ENCODE measurements at places on chromosomes 2 and 18.

DNA sequence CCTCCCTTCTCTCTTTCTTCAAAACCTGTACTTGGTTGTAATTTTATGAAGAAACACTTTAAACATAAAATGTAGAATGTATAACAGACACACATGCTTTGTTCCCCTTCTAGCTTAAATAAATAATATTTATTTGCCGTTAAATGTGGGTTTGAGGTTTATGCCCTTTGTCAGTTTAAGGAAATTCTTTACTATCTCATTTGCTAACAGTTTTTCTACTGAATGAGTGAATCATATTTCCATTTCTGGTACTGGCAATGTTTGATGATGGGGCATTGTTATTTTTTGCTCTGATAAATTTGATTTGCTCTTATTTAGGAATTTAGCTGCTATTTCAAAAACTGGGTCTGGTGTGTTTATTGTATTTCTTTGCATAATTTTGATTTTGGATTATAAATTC, 555.6 kb downstream of the CCDC85A start:
- no peak for DNase-seq

GRCh38 chr2:229407170-229407569, 136.1 kb upstream of the PID1 start:
- no peak for DNase-seq

DNA sequence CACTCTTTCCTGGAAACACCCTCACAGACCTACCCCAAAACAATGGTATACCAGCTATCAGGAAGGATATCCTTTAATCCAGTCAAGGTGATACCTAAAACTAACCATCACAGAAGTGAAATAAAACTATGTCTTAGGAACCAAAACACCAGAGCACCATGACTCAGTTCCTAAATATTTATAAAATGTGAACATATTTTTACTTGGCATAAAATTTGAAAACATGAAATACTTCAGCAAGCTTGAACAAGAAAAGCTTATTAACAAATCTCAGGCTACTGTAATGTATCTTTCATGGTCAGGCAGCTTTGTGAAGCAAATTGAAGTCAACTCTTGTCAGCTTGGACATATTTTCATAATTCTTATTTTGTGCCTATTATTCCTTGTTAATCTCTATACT, 440.8 kb upstream of the CDH20 start:
- no peak for DNase-seq

DNA sequence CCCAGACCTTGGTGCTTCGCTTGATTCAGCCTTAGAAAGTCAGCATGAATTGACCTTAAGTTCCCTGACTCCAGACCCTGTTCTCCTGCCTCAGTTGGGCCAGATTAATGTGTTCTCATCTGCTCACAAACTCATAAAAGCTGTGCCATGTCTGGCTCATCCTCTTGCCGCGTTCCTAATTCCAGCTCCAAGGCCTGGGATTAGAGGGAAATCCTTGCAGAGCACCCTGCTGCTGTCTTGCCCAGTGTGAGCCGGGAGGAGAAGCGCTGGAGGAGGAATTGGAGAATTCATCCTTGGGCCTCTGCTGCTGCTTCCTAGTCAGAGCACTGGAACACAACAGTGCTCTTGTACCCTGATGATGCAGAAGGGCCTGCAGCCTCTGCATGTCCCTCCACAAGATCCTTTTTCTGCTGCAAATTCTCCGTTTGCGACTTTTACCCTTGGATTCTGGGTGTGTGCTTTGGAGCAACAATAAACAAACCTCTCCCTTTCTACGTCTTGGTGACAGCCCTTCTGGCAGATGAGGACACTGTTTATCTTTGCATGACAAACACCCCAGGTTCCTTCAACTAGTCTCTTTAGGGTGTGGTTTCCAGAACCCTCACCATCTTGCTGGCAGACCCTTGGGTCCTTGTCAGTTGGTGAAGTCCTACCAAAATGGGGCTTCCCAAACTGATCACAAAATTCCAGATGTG, 46.9 kb upstream of the CNGA3 start:
- DNase-seq: no peak

DNA sequence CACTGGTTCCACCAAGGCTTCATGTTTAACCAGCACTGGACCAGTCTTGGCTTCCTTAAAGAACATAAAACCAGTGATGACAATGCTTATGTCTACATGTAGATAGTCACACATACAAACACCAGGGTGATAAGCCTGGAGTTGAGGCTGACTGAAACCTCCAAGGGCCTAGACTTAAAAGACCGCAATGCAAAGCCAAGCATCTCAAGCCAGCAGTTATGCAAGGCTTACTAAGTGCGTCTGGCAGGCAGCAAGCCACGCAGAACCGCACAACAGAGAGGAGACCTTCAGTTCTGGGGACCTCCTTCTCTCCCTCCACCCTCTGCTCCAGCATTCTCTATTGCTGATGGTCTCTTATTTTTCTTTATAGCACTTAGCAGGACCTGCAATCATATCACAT, 63.2 kb upstream of the ACAA2 start:
- DNase-seq: no peak

DNA sequence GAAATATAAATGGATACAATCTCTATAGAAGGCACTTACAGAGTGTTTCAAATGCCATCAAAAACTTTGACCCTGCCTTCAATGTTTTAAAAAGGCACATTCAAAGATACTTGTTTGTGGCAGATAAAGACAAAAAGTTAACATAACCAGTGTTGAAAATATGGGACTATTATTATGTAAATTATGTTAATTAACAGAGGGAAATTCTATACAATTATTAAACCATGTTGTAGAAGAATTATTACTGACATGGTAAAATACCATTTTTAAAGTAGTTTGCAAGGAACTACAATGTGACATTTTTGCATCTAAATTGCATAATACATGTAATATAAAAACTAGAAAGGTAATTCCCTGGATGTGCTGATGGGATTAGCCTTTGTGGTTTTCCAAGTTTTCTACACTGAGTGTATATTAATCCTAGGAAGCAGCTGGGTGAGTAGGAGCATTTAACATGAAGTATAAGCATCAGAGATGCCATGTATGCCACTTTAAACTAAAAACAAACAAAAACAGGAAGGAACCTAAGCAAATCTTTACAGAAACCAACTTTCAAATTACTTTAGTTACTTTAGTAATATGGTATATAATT, 21.7 kb downstream of the MIB1 start:
- no peak for DNase-seq

DNA sequence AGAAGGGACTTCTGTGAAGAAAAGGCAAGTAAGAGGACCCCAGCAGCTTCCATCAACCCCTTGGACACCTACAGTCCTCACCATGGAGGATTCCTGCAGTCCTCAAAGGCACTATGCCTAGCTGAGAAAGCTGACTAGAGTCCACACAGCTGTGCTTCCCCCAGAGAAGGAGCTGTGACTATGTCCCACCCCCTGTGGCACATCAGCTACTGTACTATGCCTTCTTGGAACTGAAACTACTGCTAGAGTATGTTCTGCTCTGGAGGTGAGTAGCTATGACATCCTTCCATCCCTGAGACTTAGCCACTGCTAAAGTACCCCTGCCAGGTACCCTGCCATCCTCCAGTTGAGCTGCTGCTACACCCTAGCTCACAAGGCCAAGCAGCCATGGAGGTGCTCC, 690.2 kb upstream of the CHAC2 start:
- DNase-seq: no peak

Measured in 8988T (cell line).